ENCODE measurements at places on chromosomes 3 and 15.
A peak's percentile ranks its signal among the peaks of the same experiment; 100 is the strongest.

- DNase-seq, result peak; percentile 4
Observed at GRCh38 chr3:68378631-68379030, 553.7 kb downstream of the TAFA4 start.

- no peak for DNase-seq
Observed at GRCh38 chr3:45413172-45413765, 24.9 kb downstream of the LARS2 start.

DNA sequence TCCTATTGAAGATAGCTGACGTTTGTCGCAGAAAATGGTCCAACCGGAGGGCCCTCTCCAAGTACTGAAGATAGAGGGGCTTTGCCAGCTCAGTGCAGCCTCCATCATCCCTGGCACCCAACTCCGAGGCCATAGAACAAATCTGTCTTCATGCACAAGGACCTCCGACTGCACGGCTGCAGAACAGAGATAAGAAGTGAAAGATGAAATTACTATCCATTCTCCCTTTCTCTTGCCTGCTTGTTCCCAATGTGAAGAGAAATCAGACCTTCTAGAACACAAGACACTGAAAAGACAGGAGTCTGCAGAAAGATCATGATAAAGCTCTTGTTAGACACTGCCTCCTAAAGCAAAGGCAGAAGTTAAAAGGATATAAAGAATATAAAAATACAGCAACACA, 19.9 kb downstream of the INO80 start:
- no peak for DNase-seq

DNA sequence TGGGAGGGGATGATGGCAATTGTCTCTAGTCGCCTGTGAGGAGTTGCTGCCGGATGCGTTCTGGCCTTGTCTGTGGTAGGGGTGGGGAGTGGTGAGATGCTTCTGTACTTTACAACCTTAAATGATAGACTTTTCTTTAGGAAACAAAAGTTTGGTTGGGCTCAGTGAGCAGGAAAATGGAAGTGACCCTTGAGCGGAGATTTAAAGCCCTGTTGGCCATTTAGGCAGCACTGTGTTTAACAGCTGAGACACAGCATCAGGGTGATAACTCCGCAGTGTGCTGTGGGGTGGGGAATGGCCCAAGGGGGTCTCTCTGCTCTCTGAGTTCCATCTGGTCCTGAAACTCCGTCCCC, 36.6 kb downstream of the SPSB4 start:
- DNase-seq, result no peak

GRCh38 chr3:13459605-13460340, 20.3 kb upstream of the HDAC11 start:
- no peak for DNase-seq

DNA sequence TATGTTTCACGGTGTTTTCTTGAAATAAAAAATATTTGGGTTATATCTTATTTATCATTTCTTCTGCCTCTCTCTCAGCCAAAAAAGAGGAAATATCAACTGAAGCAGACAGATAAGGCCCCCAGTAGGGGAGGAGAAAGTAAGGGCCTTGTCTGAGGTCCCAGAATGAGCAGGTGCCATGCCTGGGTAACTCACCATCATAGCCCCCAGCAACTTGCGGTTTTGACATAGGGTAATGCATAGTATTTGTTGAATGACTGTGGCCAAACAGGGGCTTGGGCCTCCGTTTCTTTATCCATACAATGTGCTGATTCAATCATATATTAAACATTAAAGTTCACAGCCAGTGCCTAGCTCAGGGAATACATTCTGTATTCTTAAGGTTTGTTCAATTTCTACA, 119.6 kb downstream of the ABI3BP start:
- no peak for DNase-seq

DNA sequence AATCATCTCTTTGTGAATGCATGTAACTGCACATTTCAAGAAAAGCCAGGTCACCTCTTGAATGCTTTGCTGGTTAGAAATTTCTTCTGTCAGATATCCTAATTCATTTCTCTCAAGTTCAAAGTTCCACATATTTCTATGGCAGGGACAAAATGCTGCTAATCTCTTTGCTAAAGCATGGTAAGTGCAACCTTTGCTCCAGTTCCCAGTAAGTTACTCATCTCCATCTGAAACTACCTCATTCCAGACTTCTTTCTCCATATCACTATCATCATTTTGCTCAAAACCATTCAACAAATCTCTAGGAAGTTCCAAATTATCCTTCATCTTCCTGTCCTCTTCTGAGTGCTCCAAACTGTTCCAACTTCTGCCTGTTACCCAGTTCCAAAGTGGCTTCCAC, 230.6 kb downstream of the ZMAT3 start:
- no peak for DNase-seq

DNA sequence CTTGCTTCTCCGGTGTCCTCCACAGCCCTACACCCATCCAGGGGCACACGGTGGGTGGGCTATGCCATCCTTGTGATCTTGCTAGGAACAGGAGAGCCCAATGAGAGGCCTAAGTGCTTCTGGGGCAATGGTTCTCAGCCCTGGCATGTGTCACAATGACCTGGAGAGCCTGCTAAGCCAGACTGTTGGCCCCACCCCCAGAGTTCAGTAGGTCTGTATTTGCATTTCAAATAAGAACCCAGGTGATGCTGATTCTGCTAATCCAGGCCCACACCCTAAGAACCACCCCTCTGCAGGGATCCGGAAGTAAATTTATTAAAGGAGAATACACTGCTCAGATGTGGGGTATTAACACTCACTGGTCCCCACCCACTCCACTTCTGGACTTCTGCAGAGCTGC, 57.9 kb downstream of the RORA start:
- no peak for DNase-seq

GRCh38 chr15:67900621-67901147, 60.8 kb upstream of the RNU6-1 start:
- DNase-seq, result no peak

- DNase-seq, result no peak
Observed at GRCh38 chr3:152051501-152052404, 178.3 kb downstream of the SUCNR1 start.

DNA sequence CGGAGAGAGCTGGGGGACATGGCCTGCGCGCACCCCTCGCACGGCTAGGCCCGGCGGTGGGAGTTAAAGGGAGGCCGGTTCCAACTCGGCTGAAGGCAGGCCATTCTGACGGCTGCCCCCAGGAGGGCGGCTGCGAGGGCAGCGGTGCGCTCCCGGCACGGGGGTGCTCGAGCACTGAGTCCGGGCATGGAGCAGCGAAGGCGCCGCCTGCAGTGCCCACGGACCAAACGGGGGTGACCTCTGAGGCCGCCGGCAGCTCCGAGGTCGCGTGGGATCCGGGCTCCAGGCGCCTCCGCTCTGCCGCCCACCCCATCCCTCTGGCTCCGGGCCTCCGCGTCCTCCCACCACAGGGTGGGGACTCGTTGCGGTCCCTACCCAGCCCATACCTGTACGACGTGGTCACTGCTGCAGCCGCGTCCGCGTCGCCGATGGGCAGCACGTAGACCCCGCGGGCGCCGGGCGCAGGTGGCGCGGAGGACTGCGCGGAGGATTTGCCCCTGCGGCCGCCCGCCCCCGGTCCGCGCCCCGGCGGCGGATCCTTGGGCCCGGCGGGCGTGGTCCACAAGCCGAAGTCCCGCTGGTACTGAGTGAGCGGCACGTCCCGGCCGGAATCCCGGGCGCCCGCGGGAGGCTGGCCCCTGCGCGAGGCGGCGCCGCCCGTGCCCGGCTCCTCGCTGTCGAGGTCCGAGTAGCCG, 469 bp downstream of the MAP6D1 start:
- peak; percentile 53 for DNase-seq

DNA sequence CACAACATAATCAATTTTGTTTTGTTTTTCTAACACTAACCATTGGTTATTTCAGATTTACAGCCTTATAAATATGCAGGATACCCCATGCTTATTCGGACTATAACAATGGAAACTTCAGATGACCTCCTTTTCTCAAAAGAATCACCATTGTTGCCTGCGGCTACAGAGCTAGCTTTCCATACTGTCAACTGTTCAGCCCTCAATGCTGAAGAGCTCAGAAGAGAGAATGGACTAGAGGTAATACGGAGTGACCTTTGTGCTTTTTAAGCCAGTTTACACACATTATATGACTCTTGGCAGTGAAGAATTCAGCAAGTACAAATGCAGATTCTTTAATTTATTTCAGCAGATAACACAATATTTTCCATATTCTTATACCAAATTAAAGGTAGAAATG, 81.8 kb downstream of the DNAJC13 start:
- no peak for DNase-seq

- DNase-seq, result peak; percentile 42
Observed at GRCh38 chr15:37824717-37825382, 109.6 kb upstream of the TMCO5A start.

- no peak for DNase-seq
Observed at GRCh38 chr3:124685481-124685880, 44.8 kb upstream of the UMPS start.

- DNase-seq, result no peak
Observed at GRCh38 chr3:140599496-140599895, 78.4 kb upstream of the TRIM42 start.

DNA sequence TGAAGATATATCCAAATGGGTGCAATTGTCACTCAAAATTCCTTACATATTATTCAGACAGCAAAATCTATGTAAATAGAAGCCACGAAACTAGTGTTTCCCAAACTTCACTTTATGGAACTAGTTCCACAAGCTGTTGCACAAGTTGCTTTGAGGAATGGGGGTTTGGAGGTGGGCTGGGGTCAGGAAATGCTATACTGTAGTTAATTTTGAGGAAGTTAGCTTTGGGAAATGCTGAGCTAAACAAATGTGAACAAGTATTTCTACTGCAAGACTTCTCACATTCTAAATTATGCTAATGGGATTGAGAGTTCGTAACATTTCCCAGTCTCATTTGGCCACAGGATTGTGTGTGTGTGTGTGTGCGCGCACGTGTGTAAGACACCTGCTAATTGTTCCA, 28.7 kb upstream of the SAMMSON start:
- DNase-seq, result peak; percentile 10

GRCh38 chr3:138939561-138940241, 7.2 kb downstream of the FOXL2 start:
- peak; percentile 87 for DNase-seq

DNA sequence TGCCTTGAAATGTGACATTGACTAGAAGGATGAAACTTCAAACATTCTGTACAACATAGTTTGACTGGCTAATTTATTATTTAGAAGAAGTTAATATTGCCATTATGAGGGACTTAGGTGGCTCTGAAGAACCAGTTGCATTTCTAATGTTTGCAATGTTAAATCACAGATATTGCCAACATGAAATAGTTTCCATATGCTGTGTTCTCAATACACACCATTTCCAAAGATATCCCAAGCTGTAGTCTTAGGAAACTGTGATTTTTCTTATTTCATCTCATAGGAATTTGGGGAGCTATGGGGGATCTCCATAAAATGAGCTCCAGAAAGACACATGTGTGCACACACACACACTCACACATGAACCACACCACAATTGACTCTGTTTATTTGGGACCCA, 36.3 kb downstream of the ALG1L2 start:
- no peak for DNase-seq

DNA sequence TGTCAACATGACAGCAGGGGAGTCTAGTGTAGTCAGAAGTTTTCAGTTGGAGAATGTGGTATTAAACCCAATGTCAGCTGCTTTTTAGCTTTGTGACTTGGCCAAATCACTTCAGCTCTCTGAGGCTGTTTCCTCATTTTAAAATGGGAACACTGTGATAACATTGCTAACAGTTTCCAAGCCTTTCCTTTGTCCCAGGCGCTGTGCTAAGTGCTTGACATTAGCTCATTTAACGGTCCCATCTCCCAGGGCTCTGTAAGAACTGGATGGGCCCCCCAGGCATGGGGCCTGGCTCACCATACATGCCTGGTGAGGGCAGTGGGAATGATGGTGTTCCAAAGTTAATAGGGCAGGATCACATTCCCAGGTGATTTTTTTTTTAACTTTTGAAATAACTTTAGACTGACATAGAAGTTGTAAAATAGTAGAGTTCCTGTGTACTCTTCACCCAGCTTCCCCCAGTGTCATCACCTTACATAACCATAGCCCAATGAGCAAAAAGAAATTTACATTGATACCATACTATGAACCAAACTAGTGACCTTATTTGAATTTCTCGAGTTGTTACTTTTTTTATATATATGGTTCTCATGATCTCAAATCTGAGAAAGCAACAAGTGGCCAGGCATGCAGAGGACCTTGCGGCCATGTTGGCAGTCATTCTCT, 7.7 kb downstream of the RASL12 start:
- DNase-seq, result no peak

DNA sequence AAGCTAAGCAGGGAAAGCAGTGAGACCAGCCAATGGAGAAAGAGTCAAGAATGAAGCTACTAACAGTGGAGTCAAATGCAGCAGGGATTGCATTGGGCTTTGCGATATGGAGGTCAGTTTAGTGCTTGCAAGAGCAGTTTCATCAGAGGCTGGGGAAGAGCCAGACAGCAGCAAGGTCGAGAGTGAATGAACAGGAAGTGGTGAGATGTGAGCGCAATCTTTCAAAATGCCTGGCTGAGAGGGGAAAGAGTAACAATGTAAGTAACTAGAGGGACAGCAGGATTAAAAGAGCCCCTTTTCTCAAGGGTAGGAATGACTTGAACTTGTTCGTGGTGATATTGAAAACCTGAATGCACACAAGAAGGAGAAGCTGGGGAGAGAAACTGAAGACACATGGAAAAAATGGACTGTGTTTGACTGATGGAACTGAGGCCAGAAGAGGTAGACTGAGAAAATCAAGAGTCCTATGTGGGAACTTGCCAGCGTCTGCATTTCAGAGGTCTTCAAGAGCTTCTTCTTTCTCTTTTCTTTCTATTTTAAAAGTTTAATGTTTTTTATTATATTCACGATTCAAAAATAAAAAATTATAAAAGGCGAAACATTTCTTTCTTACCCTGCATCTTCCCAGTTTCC, 30.6 kb upstream of the GPR160 start:
- peak; percentile 89 for DNase-seq

- no peak for DNase-seq
Observed at GRCh38 chr3:147472846-147473245, 63.7 kb downstream of the ZIC1 start.

GRCh38 chr3:6803619-6804018, 57.3 kb upstream of the GRM7 start:
- no peak for DNase-seq

DNA sequence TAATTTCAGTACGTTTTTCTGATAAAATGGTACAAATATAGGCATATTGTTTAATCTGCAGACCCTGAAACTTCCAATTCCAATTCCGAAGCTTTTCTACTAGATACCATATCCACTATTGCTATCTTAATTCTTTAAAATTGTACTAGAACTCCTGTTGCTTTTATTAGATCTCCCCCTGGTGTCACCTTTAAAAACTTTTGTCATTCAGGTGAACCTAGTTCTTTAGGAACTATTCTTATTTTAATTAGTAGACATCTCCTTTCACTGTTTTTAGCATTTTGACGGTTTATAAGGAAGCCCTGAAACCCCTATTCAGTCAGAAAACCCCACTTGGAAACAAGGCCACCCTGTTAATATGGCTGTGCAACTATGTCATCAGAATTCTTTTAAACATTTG, 22.3 kb downstream of the C2CD4B start:
- DNase-seq, result no peak

DNA sequence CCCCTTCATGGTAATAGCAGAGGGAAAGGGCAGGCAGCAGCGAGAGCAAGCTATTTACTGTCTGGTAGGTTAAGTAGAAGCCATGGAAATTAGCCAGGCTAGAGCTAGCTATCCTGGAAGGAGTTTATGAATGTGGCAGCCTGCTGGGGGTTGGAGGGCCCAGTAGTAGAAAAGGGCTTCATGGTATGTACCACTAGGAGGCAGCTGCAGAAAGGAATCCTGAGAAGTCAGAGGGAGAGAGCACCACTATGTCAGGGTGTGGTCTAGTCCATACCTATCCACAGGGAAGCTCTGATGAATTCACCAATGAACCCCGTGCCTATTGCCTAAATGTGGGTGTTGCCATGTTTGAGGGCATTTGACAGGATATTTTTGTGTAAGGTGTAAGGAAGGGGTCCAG, 55.0 kb downstream of the PLAAT1 start:
- DNase-seq, result no peak

- no peak for DNase-seq
Observed at GRCh38 chr15:88747631-88748030, 55.6 kb upstream of the ACAN start.

Data from NB4 (cell line).